ENCODE measurements at places on chromosomes 7 and 10.

GRCh38 chr7:33590916-33591315 lies 314.4 kb upstream of the BMPER start:
- DNase-seq, result no peak

DNA sequence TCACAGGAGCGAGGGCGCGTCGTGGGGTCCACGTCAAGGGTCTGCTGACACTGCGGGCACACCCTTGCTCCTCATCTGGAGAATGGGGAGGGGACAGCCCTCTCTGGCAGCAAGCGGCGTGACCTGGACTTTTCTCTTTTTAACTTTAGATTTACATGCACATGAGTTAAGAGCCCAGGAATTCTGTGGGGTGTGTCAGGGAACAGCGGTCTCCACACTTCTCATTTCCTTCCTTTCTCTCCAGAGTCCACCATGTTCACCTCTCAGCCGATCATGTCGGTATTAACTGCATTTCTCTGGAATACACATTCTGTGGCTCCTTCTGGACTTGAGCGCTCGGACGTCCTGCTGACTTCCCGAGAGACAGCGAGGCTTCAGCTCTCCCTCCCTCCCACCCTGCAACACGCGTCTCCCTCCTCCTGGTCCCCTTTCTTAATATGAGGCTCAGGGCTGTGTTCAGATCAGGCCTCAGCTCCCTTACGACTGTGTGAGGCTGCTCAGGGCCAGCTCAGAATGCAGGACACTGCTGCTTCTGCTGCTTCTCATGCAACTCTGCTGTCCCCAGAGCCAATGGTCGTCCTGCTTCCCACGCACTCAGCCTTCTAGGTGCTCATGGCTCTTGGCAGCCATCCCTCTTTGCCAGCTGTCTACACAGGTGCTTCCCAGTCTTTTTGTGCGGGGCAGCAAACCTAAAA lies 261.3 kb downstream of the ELFN1 start:
- DNase-seq, result no peak

- no peak for DNase-seq
These were observed 61.4 kb downstream of the C10orf143 start for GRCh38 chr10:130049244-130049643.

DNA sequence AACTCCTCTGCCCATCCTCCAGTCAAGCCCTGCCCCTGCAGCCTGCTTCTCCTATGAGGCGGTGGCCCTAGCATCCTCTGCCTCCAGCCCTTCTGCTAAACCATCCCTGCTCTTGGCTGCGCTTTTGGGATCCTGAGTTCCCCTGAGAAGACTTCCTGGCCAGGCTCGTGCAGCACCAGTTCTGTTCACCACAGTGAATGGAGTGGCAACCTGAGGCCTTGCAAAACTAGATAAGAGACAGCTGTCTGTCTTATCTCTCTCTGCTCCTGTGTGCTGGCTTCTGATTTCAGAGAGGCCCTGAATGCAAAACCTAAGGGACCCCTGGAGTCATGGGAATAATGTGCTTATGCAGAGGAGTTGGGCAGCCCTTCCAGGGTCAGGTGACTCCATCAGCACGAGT lies 119.2 kb downstream of the TMEM178B start:
- no peak for DNase-seq

GRCh38 chr10:94219829-94220228 lies 142.9 kb downstream of the NOC3L start:
- no peak for DNase-seq

DNA sequence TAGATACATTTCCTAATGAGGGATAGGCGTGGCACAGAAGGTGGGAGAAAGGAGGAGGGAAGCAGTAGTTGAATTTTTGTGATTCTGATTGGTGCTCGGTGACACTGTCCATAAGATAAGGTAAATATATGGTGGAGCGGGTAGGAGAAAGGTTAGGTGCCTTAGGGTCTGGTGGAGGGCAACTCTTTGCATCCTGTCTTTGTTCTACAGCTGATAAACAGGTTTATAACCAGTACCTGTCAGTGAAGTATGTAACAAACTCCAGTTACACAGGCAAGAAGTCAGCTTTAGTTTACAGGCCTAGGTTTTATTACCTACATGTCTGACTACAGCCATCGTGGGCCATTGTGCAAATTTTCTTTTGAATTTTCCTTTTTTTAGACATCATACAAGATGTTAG lies 10.9 kb upstream of the FAM180A start:
- no peak for DNase-seq

DNA sequence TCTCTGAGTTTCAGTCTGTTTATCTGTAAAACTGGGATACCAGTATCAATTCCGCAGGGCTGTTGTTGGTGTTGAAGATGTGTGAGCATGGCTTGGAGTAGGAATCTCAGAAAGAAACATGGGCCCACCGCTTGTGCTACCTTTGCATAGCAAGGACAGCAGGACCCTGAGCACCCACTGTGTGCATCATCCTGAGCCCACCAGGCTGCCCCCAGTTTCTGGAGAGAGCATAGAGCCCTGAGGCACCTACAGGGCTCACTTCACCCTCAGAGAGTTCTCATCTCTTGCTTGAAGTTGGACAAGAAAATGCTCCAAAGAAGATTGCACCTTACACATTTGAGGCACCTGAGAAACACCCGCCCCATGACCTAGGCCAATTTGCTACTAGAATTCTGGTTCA lies 12.9 kb downstream of the PRLHR start:
- DNase-seq, result no peak

DNA sequence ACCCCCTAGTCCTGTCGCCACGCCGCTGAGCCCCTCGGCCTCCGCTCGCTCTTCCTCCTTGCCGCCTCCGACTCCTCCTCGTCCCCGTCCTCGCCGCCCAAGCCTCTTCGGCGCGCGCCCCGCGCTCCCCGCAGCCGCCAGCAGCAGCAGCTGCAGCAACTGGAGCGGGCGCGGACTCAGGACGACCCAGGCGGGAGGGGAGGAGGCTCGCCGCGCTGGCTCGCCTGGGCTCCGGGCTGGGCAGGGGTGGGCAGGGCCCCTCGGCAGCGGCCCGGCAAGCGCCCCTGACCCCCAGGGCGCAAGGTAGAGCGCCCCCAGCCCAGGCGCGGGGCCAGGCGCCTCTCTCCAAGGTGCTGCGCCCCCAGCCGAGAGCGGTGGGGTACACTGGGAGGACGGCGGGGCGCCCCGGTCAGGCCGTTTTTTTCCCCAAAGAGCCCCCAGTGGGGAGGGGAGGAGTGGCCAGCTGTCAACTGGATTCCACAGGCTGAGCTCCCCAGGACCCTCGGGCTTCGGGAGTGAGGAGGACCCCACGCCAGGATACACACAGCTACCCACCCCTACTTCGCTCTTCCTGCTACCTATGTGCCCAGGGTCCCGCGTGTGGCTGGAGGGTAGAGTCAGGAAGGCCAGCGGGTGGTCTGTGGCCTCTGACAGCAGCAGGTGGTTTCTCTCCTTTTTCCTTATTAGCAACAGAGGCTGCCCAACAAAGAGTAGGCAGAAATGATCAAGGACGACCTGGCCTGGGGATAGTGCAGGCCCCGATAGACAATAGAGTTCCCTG lies 903 bp upstream of the KCNMA1 start:
- DNase-seq, result no peak

DNA sequence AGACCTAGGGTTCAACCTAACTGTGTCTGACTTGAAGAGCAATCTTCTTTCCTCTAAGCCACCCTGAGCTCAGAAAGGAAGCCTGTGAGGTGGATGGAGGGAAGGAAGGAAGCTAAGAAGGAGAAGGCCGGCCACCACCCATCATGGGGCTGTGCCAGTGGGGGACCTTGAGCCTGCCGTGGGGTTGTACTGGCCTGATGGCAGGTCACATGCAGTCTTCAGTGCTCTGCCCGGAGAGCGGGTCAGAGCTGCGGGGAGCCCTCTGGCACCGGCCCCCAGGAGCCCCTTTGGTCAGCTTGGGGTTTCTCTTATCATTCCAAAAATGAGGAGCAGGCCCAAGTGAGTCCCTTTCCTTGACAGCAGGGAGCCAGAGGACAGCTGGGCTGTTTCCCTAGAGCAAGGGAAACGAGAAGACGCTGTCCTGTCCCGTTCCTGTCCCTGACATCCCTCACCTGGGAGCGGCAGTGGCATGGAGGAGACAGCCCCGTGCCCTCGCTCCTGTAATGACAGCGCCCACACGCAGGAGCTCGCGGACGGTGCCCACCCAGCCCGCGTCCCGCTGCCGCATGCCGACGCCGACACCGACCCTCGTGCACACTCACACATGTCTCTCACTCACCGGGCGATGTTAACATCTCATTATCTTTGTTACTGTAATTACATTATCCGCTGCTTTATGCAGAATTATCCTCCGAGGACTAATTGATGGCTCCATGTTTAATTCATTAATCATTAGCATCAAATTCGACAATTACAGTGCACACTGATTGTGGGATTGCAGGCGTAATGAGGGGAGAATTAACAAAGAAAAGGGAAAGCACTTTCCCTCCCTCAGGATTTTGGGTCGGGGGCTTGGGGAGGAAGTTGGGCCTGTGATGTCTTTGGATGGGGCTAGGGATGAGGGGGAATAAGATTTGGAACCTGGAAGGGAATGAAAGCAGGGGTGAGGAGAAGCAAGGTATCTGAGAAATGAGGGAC lies 31.3 kb downstream of the GBX1 start:
- no peak for DNase-seq

- DNase-seq, result no peak
These were observed 90.7 kb downstream of the NHLRC2 start for GRCh38 chr10:113945075-113945686.

DNA sequence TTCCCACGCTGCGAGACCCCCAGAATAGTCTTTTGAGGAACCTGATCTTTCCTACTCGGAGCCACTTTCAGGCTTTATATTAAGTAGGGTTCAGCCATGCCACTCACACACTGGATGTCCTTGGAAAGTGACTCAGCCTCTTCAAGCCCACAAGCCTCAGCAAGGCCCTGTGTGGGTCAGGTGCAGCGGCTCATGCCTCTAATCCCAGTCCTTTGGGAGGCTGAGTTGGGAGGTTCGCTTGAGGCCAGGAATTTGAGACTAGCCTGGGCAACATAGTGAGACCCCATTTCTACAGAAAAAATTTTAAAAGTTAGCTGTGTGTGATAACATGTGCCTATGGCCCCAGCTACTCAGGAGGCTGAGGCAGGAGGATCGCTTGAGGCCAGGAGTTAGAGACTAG lies 119.7 kb upstream of the TNRC18 start:
- DNase-seq, result no peak

DNA sequence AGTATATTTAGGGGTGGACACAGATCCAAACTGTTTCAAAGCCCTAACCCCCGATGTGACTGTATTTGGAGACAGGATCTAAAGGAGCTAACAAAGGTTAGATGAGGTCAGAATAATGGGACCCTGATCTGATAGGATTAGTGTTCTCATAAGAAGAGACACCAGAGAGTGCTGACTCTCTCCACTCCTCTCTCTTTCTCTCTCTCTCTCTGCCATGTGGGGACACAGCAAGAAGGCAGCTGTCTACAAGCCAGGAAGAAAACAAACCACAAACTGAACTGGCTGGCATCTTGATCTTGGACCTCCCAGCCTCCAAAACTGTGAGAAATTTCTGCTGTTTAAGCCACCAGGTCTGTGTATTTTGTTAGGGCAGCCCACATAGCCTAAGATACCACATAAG lies 84.7 kb upstream of the KDM7A start:
- DNase-seq, result no peak

GRCh38 chr7:44604941-44605340 lies 1.5 kb upstream of the OGDH start:
- DNase-seq, result no peak

- no peak for DNase-seq
These were observed 8.4 kb upstream of the HYCC1 start for GRCh38 chr7:23022258-23022769.

- DNase-seq, result no peak
These were observed 2.4 kb downstream of the SFTPD start for GRCh38 chr10:79946271-79947082.

GRCh38 chr7:151087245-151088018 lies 1.2 kb downstream of the AGAP3 start:
- no peak for DNase-seq

- DNase-seq, result no peak
These were observed 508.2 kb downstream of the ZWINT start for GRCh38 chr10:55852900-55853299.

DNA sequence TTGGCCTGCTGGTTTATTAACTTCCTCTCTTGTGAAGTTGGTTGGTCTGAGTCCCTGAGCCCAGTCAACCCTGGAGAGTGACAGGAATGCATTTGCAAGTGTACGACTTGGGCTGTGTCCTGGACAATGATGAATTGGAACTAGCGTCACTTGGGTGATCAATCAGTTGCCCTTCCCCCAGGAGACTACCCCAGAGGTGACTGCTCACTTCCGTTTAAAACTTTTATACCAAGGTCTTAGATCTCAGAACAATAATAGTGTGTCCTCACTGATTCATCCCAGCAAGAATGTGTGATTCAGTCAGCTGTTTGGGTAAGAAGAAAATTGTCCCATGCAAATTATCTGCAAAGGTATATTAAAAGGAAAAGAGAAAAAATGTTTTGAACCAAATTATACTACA lies 102.9 kb upstream of the ARMC3 start:
- no peak for DNase-seq

- no peak for DNase-seq
These were observed 187.0 kb downstream of the ZNF365 start for GRCh38 chr10:62561151-62561550.

GRCh38 chr10:59779756-59780533 lies 26.7 kb upstream of the MRLN start:
- DNase-seq, result no peak

GRCh38 chr7:80918399-80918798 lies 452 bp downstream of the SEMA3C start:
- no peak for DNase-seq

GRCh38 chr7:103795107-103795506 lies 194.4 kb downstream of the RELN start:
- no peak for DNase-seq
